Stimulated activated CD4-positive, alpha-beta T cell treated with anti-CD3 and anti-CD28 coated beads, Interleukin-12 subunit alpha, Interleukin-12 subunit beta, amount 100 ng/mL, for 4 hours (primary cell): ENCODE measurements at places on chromosomes 1 and 21.

DNA sequence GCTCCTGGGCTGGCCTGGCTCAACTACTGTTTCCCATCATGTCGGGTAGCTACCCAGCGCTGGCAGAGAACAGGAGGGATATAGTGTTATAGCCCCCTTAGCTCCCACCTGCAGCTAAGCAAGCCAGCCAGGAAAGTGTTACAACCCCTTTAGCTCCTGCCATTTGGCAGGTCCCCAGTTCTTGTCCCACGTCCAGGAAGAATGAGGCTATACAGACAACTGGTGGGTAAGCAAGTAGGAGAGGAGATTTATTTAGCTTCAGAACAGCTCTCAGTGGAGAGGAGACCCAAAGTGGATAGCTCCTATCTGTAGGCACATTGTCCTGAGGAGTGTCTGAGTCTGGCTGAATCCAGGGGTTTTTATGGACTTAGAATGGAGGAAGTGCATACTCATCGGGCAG lies 741.1 kb upstream of the B3GALT2 start:
- no peak for DNase-seq

DNA sequence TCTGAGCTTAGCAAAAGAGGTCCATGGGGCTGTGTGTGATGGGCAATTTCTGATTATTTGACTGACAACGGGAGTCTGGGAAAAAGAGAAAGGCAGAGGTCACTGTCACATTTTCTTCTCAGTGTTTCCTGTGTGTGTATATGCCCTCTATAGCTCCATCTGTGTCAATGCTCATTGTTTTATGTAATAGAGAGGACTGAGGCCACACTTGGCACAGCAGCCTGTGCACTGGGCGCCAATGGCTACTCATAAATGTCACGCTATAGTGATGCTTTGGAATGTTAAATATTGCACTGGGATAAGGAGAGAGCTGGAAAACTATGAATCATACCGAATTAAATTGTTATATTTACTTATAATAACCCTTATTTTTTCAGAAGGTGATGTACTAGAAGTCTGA lies 365.4 kb downstream of the NEGR1 start:
- no peak for DNase-seq

GRCh38 chr1:232648316-232648715 lies 18.4 kb upstream of the SIPA1L2 start:
- no peak for DNase-seq

DNA sequence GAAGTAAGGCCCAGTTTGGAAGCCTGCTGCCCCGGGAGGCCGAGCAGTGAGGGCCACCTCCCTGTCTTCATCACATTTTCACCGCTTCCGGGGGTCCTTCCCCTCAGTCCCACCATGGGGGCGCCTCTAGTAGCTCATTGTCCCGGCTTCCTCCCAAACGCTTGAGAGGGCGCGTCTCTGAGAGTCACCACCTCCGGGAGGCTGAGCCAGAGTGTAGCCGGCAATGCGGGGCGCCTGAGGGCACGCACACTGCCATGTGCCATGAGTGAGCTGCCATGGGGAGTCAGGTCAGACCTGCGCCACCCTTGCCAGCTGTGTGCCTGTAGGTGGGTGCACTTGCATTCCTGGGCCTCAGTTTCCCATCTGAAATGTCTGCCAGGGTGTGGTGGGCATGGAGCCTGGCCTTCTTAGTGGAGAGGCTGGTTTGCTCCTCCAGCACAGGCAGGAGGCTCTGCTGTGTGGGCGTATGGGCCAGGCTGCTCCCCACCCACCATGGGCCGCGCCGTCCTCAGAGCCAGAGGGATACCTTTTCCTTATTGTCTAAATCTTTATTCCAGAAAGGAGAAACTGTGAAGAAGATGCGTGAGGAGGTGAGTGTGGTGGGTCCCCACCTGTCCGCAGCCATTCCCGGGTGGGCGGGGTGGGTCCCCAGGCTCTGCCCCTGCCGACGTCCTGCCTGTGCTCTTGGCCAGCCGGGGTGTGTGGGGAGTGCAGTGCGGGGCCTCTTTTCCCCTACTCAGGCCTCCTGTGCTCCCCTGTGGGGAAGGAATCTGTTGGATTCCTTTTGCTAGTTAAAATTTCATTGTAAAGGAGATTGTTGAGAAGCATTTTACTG lies 81.3 kb upstream of the COL6A1 start:
- no peak for DNase-seq

- no peak for DNase-seq
Measured at GRCh38 chr1:23469372-23469982, 14.5 kb downstream of the ASAP3 start.
